ENCODE measurements at places on chromosomes 3 and 15.
A peak's percentile ranks its signal among the peaks of the same experiment; 100 is the strongest.

DNA sequence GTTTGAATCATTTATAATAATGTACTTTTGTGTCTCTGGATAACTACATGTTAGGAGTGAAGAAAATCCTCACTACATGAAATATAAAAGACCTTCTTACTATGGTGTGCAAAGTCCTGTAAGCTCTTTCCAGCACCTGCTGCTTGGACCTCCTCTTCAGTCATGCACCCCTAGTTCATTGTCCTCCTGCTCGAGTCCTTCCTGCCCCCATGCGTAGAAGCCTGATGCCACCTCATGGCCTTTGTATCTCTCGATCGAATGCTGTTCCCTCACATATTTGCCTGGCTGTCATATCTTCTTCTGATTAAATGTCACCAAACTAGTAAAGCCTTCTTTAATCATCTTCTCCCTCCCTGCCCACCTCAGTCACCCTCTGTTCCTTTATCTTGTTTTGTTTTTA lies 49.9 kb upstream of the SUCLG2 start:
- no peak for ATAC-seq

GRCh38 chr3:73403444-73403843 lies 221.3 kb downstream of the PDZRN3 start:
- ATAC-seq: no peak

GRCh38 chr15:91630090-91630489 lies 223.4 kb upstream of the SLCO3A1 start:
- ATAC-seq: peak; percentile 88

DNA sequence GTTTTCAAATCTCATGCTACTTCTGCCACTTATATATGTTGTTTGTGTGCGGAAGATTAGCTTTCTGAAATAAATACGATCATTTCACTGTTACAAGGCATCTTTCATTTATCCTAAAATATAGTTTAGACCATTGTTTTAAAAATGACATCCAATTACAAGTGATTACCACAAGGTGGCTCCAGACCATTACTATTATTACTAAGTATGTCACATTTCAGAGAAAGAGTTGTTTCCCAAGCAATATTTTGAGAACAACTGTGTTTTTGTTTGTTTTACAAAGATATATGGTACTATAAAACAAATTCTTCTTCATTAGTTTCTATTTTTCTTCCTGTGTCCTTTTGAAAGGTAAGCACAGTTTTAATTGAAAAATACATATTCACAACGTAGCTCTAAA lies 136.0 kb upstream of the RAP2B start:
- ATAC-seq: no peak

DNA sequence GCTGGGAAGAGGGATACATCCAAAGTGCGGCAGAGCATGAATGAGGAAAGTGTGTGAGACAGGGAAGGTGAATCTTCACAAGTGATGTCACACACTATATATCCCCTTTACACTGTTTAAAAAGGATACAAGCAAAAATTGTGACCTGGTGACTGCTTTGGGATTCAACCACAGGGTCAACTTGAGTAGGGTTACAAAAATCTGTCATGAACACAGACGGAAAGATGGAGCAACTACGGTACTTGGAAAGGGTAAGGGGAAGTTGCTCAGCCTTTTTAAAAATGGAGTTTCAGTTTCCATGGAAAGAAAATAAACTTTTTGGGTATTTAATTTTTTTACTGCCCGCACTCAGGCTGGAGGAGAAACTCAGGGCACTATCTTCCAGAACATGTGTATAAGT lies 60.3 kb downstream of the B3GNT5 start:
- ATAC-seq: no peak

DNA sequence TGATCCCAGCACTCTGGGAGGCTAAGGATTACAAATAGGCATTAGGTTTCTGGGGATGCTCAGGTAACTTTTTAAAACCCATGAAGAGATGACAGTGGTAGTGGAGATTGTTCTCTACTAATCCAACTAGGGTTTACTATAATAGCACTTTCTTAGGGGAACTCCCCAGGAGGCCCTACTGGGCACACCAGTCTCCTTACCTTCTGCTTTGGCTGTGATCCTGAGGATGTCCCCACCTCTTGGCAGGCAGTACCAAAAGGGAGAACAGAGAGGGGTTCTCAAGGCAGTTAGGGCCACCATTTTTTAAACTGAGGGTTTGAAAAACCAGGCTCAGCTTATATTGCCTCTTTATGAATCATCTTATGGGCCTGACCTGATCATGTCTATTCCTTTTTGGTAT lies 15.0 kb upstream of the FBXL22 start:
- no peak for ATAC-seq

- no peak for ATAC-seq
These were observed 33.3 kb upstream of the PAQR5 start for GRCh38 chr15:69265347-69265955.

GRCh38 chr15:74655424-74655823 lies 39.8 kb downstream of the CLK3 start:
- no peak for ATAC-seq

- ATAC-seq: no peak
These were observed 22.8 kb upstream of the P2RY1 start for GRCh38 chr3:152811974-152812760.

DNA sequence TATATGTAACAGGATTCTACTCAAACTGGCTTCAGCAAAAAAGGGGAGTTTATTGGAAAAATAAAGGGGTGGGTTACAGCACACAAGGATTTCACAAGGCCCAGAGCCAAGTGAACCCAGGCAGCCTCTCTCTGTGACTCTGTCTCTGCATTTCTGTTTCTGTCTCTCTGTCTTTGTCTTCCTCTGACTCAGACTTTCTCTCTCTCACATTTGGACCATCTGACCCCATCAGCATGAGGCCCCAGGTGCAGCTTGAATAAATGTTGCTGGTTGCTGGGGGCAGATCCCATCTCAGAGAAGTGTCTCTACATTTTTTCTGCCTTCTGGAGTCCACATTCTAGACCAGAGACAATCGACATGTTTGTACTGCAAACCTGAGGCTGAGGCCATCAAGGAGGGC lies 45.0 kb downstream of the RPLP1 start:
- no peak for ATAC-seq

- ATAC-seq: no peak
These were observed 278.7 kb upstream of the SATB1 start for GRCh38 chr3:18703798-18704197.
